Right renal pelvis (tissue), 4 donors: ENCODE measurements at places on chromosomes 13 and 19.

DNA sequence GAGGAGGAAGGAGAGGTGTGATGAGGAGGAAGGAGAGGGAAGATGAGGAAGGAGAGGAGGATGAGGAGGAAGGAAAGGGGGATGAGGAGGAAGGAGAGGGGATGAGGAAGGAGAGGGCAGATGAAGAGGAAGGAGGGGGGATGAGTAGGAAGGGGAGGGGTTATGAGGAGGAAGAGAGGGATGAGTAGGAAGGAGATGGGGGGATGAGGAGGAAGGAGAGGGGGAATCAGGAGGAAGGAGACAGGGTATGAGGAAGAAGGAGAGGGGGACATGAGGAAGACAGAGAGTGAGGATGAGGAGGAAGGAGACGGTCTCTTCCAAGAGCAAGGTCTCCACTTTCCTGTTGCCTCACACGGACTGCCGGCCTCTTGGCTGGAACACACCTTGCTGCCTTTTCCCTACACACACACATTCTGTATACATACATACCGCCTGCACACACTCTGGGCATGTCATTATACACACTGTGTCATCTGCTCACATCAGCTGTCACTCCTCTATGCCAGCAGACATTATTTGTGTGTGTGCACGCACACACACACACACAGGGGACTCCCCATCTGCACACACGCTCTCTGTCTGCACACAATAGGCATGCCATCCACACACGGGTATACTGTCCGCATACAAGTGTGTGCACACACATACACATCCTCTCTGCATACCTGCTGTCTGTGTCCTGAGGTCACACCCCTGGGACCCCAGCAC lies 11.1 kb upstream of the VSTM2B start:
- no peak for DNase-seq

DNA sequence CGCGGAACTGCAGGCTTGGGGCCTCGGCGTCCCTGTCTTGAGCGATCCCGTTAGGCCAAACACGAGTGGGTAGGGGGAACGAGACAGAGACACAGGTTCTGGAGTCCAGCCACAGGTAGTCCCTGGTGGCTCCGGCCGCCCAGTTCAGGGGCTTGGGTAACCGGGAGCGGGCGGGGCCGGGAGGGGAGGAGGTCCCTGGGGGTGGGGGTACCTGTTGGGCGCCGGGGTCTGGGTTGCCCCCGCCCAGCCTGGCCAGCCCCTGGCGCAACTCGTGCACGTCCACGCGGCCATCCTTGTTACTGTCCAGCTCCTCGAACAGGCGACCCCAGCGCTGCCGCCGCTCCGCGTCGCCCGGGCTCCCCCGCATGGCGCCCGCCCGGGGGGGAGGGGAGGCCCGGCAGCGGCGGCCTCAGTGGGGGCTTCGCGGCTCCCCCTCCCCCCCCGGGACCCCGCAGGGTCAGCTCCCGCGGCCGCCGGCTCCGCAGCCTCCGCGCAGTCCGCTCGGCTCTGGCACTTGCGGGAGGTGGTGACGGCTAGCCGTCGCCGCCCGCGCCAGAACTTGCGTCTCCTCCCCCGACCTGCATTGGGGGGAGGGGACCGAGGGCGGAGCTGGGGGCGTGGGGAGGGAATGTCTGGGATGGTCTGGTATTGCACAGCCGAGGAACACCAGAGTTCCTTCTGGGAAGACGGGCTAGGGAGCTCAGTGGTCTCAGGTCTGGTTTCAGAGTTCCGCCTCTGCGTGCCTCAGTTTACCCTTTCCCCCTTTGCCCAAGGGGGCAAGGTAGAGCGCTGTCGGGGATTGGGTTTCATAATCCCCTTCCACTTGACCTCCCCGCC lies at the start of gene SLC25A23:
Gene SLC25A23, minus strand, starts transcription at position 531 of the 837 bp plus-strand sequence. Its CDS starts 164 bp downstream, at position 367.
- peak; percentile 61 for DNase-seq

DNA sequence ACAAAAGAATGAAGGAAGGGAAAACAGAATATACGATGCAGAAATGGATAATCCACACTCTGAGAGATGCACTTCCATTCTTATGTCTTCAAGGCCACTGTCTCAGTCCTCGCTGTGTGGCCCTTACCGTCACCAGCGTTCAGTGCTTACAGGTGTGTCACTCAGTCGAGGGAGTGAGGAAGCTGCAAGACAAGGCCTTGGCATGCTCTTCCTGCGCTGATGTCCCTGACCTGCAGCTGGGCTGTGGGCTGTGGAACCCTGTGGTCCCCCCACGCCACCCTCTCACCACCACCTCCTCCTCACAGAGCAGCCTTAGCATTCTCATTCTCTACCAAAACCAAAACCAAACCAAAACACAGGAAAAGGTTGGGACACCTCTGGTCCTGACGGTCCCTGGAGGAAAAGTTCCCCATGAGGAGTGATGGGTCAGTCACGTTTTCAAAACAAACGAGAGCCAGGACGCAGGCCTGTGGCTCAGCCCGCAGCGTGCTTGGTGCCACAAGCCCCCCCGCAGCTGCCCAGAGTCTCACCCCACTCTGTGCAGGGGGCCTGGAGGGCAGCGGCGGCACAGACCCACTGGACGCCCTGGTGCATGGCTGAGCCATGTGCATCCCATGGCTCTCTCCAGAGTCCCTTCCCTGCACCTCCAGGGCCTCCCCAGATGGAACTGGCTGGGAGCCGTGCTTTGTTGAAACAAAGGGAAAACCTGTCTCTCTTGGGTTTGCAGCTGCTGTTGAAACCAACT lies 48.2 kb upstream of the GPR183 start:
- no peak for DNase-seq

GRCh38 chr19:33938821-33939220 lies 142.2 kb downstream of the KCTD15 start:
- no peak for DNase-seq

DNA sequence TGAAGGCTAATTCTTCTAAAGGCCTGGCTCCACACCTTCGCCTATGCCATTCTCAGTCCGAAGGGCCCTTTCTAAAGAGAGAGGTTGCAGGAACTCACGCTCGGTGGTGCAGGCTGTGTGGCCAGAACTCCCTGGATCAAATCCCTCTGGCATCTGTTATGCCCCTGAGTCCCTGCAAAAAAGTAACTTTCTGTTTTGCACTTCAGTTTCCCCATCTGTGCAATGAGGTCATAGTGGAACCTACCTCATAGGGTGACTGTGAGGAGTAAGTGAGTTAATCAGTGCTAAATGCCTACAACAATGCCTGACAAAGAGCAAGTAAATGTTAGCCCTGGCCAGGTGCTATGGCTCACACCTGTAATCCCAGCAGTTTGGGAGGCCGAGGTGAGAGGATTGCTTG lies 7.3 kb downstream of the IGSF23 start:
- no peak for DNase-seq

DNA sequence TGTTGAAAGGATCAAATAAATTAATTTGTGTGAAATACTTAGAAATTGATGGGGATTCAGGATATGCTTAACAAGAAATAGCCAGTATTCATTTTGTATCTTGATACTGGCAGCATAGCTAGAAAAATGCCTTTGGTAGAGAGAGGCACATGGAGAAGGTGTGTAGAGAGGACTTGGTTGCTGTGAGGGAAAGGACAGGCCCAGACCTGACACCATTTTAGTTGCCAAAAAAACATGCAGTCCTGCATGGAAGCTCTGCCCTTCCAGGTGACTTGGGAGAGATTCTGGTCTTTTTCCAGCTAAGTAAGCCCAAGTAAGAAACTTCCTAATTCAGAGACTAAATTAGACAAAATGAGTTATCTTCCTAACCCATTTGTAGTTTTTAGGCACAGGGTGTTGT lies 335.0 kb downstream of the RFC3 start:
- DNase-seq: no peak

DNA sequence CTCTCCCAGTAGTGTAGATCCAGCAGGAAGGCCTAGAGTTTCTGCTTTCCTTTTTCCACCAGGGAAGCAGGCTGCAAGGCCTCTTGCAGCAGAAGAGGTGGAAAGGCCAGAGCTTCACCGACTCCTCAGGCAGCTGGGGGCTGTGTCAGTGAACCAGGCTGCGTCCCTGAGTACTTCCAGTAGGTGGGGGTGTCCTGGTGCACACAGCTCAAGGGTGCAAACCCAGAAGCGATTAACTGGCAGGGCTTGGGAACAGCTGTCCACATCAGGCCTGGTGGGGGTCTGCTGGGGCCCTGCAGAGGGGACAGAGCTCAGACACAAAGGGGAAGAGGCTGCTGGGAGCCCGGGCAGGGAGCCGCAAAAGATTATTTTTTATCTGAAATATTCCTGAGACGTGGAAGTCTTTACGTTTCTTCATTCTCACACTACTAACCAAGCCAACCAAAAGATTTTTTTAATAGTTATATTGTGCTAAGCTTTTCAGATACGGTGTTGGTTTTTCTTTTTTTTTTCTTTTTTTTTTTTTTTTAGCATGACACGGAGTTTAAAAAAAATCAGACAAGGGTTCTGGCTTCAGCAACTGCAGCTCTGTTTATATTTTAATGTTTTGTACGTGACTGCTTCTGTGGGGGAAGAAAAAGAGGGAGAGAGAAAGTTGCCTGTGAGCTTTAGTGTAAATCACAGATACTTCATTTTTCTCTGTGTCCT lies 11.0 kb downstream of the TSHZ3 start:
- no peak for DNase-seq

GRCh38 chr13:71583581-71583980 lies 283.4 kb downstream of the DACH1 start:
- no peak for DNase-seq

DNA sequence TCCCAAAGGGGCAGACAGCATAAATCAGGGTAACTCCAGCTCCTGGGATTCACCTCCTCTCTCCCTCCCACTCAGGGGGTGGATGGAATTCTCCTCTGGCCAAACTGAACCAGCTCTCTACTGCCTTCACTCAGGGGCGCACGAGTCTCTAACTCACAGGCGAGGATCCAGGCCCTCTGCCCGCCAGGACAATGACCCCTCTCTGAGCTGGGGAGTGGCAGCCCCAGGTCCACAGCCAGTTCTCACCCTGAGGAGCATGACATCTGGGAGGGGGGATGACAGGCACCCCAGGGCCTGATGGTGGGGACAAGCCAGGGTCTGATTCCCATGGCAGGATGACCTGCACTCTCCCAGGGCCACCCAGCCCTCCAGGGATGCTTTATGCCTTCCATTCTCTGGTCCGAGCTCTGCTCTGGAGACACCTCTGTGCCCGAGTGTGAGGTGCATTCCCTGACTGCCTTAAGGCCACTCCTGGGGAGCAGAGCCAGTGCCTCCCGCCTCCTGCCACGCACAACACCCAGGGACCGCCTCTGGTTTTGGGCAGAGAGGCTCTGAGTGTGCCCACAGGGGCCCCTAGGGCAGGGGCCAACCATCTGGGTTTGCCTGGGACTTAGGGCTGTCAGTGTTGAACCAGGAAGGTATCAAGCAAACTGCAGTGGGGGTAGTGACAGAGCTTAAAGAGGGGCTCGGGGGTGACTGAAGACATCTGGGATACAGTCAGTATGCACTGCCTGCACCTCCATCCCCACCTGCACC lies 66.2 kb downstream of the GNG7 start:
- no peak for DNase-seq

- no peak for DNase-seq
Measured at GRCh38 chr13:81318231-81319019, 977.5 kb upstream of the SPRY2 start.

DNA sequence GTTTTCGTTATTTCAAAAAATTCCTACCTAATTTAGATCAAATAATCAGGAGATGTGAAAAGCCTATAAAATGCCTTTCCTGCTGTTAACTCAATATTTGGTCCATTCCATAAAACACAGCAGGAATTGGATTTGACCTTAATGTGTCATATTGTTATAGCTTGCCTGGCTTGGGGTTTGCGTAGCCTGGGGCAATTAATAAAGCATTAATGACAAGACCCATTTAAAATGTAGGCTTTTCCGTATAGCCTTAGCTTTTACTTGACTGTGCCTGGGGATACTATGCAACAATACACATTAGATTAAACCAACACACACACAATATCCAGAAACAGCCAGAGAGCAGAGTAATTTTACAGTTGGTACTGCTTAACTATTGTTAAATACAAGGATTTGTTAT lies 117.2 kb upstream of the MAB21L1 start:
- DNase-seq: no peak

DNA sequence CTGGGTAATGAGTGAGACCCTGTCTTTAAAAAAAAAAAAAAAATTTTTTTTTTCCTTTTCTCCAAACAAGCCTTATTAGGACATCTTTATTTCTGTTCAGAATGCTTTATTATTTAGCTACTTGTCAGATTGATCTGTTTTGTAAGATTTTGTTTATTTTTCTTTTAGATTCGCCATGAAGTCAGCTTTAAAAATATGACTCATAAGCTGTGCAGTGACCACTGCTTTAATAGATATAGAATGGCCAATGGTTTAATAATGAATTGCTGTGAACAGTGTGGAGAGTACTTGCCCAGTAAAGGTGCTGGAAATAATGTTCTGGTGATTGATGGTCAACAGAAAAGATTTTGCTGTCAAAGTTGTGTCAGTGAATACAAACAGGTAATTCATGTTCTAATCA lies 47.7 kb downstream of the ZMYM2 start:
- DNase-seq: no peak

DNA sequence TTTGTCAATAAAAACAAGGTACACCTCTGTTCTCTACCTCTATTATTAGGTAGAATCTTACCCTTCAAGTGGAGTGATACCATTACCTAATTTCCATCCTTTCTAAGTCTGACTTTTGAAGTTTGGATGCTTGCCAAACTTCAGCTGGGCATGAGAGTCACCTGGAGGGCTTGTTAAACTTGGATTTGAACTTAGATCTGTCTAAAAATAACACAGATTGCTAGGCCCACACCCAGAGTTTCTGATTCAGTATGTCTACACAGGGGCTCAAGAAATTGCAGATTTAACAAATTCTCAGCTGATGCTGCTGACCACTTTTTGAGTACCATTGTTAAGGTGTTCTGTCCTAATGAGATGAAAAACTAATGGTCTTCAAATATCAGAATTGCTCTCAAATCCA lies 512.2 kb downstream of the LMO7 start:
- no peak for DNase-seq

- DNase-seq: no peak
Measured at GRCh38 chr13:110624766-110625756, 9.7 kb downstream of the NAXD start.

DNA sequence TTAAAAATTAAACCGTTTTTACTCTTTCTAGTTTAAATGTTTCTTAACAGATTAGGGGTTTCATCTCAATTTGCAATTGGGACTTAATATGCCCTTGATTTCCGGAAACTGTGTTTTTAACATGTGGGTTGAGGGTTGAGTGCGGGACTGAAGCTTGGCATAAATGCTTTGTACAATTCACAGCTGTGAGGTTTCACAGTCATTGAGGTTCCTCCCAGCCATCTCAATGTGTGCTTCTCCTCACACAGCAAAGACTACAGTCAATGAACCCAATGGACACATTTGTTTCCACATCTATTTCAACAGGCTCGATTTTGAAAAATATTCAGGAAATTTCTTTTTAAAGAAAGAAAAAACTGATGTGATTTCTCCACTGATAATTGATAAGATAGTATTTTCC lies 328.6 kb downstream of the TBC1D4 start:
- no peak for DNase-seq

GRCh38 chr13:101053301-101054093 lies 362.8 kb downstream of the NALCN start:
- DNase-seq: no peak

GRCh38 chr13:94548382-94548781 lies 47.6 kb downstream of the TGDS start:
- no peak for DNase-seq
